ENCODE measurements at places on chromosomes 1 and 21.

DNA sequence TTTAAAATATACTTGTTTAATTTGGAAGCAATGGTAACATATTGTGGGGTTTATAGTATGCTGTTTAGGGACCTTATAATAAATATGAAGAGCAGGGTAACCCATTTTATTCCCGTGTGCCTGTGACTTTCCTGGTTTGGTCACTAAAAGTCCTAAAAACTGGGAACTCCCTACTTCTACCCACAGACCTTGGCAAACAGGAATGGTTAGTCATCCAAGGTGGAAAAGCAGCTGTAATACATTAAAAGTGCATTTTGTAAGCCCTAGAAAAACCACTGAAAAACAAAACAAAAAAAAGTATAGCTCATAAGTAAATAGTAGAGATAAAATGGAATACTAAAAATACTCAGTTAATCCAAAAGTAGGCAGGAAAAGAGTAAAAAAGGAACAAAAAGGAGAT lies 538.9 kb downstream of the LMO4 start:
- DNase-seq: no peak

GRCh38 chr1:41103766-41104165 lies 82.2 kb upstream of the SLFNL1 start:
- DNase-seq: no peak

- DNase-seq: peak; percentile 91
These were observed 19.1 kb downstream of the NME7 start for GRCh38 chr1:169348383-169349036.

DNA sequence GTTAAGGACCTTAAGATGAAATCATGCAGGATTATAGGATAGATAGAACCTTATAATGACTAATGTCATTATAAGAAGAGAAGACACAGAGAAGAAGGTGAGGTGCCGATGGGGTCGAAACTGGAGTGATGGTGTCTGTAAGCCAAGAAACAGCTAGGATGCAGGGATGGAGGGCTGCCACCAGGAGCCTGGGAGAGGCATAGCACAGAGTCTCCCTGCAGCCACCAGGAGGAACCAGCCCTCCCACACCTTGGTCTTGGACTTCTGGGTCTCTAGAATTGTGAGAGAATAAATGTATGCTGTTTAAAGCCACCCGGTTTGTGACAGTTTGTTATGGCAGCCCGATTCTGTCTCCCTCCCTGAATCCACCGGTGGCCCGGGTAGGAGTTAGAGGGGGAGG lies 337.2 kb upstream of the AJAP1 start:
- no peak for DNase-seq

DNA sequence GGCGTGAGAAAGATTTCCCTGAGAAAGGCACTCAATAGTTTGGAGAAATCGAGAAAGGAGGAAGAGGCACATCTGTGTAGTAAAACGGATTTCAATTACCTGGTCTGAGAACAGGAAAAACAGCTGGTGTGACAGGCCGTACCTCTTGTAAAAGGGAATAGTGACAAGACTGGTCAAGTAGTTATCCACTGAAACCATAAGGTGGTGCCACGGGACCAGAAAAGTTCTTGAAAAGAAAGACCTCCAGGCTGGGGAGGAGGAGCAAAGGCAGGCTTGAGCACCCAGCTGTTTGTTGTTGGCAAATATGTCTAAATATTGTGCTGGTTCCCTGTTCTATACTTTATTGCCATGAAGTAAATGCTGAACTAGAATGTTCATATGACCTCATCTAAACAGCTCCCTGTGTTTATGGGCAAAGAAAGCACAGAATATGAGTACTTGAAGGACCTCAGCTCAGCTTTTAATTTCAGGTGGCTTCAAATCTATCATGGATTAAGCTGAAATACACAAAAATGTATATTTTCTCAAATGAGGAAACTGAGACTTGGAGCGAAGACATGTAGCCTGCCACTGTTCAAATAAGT lies 4.0 kb downstream of the HAO2 start:
- DNase-seq: no peak

- peak; percentile 2 for DNase-seq
These were observed 297.2 kb downstream of the OMA1 start for GRCh38 chr1:58249388-58249736.

DNA sequence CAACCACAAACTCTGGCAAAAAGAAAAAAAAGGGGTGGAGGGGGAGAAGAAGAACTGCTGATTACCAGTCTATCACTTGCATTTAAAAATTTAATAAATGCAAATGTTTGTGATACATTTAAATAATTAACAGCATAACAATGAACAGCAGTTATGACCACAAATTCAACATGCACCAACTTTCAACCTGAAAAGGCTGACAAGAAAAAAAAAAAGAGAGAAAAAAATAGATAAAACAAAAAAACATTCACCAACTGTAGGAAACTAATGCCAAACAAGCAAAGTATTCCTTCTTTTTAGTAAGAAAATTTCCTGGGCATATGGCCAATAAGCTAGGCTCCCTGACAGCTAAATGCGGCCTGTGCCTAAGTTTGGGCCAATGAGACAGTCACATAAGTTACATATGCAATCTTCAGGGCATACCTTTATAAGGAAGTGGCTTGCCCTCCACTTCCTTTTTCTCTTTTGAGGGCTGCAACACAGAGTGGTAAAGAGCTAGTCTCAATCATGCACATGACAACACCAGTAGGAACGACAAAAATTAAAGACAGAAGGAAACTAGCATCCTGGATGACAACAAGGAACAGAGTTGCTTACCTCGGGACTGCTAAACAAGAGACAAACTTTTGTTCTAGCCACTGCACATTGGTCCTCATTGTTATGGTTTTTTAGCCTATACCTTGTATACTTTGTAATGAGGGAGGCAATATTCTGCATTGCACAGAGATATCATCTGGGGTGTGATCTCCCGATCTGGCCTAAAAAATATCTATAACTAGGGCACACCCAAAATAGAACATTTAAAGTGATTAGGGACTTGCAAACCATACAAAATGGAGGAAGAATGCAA lies 24.2 kb upstream of the PHTF1 start:
- peak; percentile 62 for DNase-seq

DNA sequence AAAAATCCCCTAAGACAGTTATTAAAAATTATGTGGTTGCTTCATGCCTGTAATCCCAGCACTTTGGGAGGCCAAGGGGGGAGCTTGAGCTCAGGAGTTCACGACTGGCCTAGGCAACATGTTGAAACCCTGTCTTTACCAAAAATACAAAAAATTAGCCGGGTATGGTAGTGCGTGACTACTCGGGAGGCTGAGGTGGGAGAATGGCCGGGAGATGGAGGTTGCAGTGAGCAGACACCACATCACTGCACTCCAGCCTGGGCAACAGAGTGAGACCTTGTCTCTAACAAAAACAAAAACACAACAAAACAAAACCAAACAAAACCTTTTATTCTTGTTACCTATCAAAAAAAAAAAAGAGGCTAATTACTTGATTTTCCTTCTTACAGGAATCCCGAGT lies 2.1 kb downstream of the ELK4 start:
- DNase-seq: no peak

GRCh38 chr1:4027492-4028138 lies 127.5 kb upstream of the C1orf174 start:
- no peak for DNase-seq

DNA sequence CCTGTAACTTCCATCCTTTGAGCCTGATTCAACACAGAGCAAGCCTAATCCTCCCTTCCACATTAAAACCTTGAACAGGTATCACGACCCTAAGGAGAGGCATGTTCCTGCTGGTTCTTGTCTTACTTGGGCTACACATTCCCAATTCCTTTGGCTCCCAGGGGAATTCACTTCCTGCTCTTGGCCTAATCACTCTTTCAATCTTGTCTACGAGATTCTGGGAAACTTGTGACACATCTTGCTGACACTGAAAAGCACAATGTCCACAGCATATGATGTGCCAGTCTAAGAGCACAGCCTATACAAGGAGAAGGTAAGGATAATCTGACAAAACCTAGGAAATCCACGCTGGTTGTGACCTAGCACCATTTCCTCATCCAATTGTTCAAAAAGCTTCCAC lies 163.9 kb downstream of the GABPA start:
- no peak for DNase-seq

DNA sequence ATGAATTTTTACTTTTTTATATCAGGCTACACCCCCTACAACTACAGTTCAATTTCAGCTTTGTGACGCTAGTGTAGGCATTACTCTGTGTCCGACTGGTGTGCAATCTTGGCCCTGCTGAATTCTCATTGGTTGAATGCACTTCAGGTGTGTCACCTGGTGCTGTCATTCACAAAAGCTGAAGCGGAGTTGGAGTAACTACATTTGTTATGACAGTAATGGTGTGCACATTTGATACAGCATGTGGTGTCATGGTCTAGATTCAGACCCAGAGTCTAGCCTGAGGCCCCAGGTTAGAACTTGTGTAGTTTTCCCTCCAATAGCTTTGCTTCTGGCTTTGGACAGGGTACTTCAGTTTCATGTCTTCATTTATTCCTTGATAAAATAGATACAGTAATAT lies 88.7 kb downstream of the C1orf94 start:
- no peak for DNase-seq

DNA sequence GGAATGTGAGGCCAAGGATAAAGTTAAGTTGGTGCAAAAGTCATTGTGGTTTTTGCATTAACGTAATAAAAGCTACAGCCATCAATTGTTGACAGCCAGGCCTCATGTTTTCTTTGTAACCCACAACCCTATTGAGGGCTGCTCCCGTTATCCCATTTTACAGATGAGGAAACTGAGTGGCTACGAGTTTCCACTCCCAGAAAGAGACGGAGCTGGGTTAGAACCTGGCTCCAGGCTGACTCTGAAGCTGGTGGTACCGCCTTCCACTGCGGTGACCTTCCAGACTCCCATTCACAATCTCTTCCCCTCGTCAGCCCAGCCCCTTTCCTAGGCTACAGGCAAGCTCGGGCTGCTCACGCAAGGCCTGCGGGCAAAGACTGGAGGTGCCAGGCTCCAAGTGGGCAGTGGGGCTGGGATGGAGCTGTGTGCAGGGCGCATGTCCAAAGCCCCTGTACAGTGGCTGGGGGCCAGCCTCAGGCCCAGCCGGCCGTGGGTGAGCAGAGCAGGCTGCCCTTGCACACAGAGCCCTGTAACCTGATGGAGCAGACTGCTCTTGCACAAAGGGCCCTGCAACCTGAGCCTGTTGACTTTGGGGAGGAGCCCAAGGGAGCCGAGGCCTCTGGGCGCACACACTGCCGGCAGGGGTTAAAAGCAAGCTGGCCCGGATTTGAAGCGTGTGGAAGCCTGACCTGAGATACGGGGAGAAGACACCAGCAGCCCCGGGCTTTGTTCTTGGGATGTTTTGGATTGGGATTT lies 97.4 kb upstream of the TMPRSS2 start:
- DNase-seq: no peak

GRCh38 chr1:223513309-223513708 lies 120.1 kb downstream of the CCDC185 start:
- DNase-seq: no peak

DNA sequence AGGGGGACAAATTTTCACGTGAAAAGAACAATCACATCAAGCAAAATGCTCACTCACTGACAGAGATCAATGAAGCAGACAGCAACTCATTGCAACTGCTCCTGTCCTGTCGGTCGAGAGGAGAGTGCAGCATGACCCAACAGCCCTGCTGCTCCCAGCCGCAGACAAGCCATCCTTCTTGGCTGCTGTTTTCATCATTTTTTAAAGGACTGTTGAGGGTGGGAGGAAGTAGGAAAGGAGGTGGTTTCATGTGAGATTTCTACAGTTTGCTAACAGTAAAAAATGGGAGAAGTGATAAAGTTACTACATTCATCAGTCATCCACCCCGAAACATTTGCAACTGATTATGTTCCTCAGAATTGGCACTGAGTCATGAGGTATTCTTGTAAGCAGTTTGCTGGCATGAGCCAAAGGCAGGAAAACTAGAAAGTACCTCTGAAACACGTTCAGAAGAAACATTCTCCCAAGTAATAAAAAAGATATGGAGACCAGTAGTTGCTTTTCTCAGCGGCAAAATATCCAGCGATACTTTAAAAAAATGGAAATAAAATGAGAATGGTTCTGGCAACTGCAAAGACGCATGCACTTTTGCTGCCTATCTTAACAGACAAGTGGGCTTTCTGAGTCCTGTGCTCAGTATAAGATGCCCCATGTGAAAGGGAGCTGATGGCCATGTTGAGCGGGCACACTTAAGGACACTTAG lies 72.0 kb upstream of the CLDN14 start:
- no peak for DNase-seq

- DNase-seq: no peak
These were observed 265.5 kb downstream of the GRIK1 start for GRCh38 chr21:29674343-29674742.

- no peak for DNase-seq
These were observed 13.2 kb downstream of the PPP1R12B start for GRCh38 chr1:202361701-202362100.

DNA sequence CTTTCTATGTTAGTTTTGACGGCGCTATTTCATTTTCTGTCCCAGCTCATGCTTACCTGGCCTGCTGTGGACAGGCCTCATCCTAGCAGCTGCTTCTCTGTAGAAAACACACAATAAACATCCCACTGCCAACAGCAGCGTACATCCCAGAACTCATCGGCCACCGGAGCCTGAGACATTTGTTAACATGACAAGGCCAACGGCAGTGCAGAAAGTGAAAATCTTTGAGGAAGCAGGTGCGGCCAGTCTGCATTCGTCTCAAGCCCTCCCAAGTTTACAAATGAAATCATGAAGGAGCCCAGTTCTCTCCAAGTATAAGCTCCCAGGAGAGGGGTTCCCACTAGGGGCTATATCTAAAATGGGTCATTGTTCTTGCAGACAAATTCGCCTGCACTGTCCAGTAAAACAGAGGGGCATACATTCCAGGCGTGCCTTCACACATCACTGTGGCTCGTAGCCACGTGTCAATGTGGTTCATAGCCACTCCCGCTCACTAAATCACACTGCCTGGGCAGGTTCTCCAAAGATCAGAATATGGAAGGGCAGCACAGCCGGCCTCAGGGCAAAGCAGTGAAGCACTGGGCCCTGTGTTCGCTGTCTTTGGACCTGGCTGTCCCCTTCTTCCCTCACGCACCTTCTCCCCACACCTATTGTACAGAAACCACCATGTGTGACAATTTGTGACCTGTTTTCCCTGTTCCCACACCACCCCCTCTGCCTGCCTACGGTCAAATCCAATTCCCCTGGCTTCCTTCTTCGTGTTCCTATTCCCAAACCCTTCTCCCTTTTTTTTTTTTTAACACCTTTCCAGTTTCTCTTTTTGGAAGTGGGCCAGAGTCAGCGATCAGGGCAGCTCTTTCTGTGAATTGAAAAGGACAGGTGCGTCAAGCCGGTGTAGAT lies 27.0 kb upstream of the ABCG1 start:
- DNase-seq: no peak

DNA sequence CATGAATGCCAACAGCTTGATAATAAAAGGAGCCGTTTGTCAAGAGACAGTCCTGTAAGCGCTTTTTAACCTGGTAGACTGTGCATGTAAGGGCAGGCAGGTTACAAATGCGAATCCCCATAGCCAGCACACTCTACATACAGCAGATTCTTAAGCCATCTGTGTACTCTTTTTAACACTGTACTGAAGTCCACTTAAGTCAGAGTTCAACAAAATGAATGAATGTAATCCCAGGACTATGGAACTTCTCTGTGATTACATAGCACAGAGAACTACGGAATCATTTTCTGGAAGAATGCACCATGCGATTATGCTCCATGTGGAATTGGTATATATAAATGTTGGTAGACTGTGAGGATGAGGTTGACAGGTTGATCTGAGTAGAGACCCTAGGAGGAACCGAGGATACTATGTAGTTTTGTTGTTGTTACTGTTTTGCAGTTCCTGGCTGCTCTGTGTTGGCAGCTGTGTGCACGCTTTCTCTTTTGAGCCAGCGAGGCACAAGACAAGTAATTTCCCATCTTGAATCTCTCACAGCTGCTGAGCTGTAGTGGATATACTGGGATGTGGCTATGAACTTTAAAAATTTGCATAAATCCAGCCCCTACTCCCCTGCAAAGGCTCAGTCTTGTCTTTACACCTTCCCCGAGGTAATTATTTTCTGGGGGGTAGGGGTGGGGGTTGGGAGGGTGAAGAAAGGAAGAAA lies 21.9 kb downstream of the LRRC8D start:
- DNase-seq: no peak

Data from spinal cord (tissue), 10 donors.